HCT116 (cell line): ENCODE measurements at places on chromosomes 6 and 20.

GRCh38 chr6:42782689-42783176 lies 881 bp downstream of the BICRAL start:
- peak; percentile 56 for DNase-seq

GRCh38 chr20:38919683-38920082 lies 6.5 kb upstream of the FAM83D start:
- DNase-seq = no peak

GRCh38 chr6:88177961-88178464 lies 11.9 kb upstream of the CNR1 start:
- DNase-seq = no peak

- no peak for DNase-seq
Observed at GRCh38 chr6:148817689-148818088, 70.9 kb downstream of the UST start.
